ENCODE measurements at places on chromosomes 12 and 14.

- DNase-seq: no peak
These were observed 65.4 kb downstream of the TAOK3 start for GRCh38 chr12:118307069-118307954.

- no peak for DNase-seq
These were observed 16.8 kb downstream of the C14orf132 start for GRCh38 chr14:96055753-96056508.

DNA sequence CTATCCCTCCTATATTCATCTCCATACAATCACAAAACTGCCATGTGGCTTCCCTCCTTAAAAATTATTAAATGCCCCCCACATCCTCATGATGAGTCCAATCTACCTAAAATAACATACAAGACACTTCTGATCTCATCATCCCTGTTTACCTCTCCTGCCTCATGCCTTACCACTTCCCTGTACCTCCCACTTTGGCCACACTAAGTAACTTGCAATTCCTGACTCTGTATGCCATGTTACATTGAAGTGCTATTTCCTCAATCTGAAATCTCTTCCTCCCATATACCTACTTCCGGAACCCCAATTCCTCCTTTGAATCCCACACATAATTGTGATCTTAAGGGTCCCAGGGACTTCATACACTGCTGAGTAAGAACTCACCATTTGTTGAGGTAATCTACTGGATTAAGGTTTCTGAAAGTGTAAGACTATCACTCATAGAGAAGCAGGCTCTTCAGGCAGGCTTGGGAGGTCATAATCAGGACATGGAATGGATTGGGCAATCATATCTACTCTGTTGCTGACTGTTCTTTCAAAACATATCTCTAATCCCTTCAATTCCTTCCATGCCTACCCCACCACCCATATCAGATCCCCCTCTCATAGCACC, 117.6 kb upstream of the PLEKHG7 start:
- DNase-seq: no peak

- no peak for DNase-seq
These were observed 30.6 kb upstream of the PPFIBP1 start for GRCh38 chr12:27493260-27493940.

- no peak for DNase-seq
These were observed 480.9 kb upstream of the TMEM132C start for GRCh38 chr12:127785986-127786590.

- no peak for DNase-seq
These were observed 10.7 kb downstream of the TCTN2 start for GRCh38 chr12:123681605-123682004.

- DNase-seq: no peak
These were observed 754 bp downstream of the ACSS3 start for GRCh38 chr12:81078469-81079196.

DNA sequence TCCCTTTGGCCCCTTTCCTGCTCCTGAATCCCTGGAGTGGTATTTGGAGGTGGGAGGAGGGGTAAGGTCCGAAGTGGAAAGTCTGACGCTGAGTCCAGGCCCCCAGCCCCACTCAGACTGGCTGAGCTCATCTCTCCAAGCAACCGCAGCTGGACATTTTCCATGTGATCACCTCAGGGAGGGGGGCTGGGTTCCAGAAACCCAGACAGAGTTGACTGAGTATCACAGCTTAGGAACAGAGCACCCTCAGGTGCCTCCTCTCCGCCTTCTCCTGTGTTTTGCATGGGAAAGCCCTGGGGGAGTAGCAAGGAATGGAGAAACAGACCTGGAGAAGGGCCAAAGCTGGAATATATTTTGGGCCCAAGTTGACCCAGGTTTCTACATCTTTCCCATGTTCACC, 8.0 kb upstream of the ITGA5 start:
- no peak for DNase-seq

DNA sequence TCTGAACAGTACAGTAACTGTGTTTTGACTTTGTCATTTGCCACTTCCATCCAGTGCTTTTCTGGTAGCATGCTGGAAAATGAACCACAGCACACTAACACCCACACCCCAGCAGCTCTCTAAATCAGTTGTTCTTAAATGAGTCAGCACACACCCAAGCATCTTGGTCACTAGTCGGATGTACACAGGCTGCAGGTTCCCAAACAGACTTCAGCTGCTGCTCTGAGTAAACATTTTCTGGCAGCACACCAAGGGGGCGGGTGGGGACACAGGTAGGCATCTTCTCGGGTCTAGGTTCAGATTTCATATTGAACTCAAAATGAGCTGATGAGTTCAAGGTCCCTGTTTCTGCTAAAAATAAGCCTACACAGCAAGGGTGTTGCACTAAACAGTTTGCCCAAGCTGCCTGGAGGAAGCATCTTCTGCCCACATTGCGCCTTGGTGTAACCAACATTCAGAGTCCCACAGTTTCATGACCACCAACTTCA, 39.8 kb downstream of the IFNG start:
- DNase-seq: no peak

- no peak for DNase-seq
These were observed 50.4 kb downstream of the KICS2 start for GRCh38 chr12:64171715-64172114.

- DNase-seq: no peak
These were observed 265.0 kb upstream of the LRIG3 start for GRCh38 chr12:59185295-59185694.

Measured in NCI-H446 treated with DMSO at 0.1 percent for 48 hours (cell line).